Activated CD8-positive, alpha-beta T cell treated with anti-CD3 and anti-CD28 coated beads, Interleukin-2, amount 10 ng/mL, durations not matched to agents 7 days and 5 days (primary cell): ENCODE measurements at places on chromosomes 5 and 9. TPM values are rescaled to one million over a fixed set of nuclear protein-coding genes. Genes with fewer than 3 reads are reported as not detected.

DNA sequence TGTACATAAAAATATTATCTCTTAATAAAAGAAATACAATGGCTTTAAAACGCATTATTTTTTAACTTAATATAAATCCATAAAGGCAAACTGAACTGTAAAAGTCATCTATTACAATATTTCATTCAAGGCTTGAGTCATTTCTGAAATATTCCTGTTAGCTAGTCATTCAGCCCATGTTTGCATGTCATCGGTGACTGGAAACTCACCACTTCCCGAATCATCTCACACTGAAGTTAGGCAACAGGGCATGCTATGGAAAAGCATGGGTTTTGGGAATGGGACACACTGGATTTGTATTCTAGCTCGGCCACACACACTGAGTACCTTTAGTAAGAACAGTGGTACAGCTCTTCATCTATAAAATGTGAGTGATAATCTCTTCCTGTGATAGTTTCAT is 691.1 kb upstream of the C9orf72 start:
- DNase-seq: no peak
- no peaks in the 10 kb centered on the region for H3K27me3 ChIP-seq
- H3K4me1 ChIP-seq: no peaks in the 10 kb centered on the region
- H3K27ac ChIP-seq: no peak overlapping the region

- no peaks in the 10 kb centered on the region for H3K27me3 ChIP-seq
- no peaks in the 10 kb centered on the region for H3K36me3 ChIP-seq
- H3K4me1 ChIP-seq: peaks cover 10% of the 10 kb centered on the region
- DNase-seq: no peak
- H3K4me3 ChIP-seq: no peak overlapping the region
Observed at GRCh38 chr9:136952321-136952850, 313 bp downstream of the LCN12 start.

DNA sequence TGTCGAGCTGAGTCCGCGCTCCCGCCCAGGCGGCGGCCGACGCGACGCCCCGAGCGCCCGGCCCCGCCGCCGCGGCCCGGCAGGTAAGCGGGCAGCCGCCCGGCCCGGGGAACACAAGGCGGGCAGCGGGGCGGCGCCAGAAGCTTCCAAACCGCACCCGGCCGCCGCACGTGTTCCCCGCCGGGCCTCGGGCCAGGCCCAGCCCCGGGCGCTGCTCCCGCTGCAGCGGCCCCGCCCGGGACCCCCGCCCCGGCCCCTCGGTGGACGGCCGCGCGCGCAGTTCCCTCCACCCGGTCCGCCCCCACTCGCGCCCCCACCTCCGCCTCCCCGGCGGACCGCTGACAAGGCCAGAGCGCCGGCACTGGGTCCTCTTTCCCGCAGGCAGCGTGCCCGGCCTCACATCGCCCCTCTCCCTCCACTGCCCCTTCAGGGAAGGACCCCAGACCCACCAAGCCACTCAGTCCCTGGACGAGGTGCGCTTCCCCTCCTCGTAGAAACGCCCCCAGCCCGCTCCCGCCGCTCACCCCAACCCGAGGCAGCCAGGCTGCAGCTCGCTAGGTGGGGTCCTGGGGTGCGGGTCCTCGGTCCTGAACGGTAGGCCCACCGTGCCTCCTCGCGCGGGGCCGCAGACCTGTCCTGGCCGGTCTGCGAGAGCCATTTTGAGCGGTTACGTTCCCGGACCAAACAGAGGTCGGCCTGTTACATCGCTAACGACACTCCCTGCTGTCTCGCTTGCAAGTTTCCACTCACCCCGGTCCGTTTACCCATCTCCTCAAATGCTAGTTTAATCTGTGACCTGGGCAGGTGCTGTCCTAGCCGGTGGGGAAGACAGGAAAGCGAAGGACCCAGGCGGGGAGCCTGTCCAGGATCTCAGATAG is 475 bp downstream of the WDR5 start:
- H3K27me3 ChIP-seq: no peaks in the 10 kb centered on the region
- DNase-seq: peak; percentile 45
- H3K4me3 ChIP-seq: peak overlapping the region; percentile 98
- H3K4me1 ChIP-seq: peaks cover 31% of the 10 kb centered on the region
- peaks cover 28% of the 10 kb centered on the region for H3K36me3 ChIP-seq

SPINK6 gene
- not detected for total RNA-seq

- H3K4me3 ChIP-seq: no peak overlapping the region
- H3K27me3 ChIP-seq: no peaks in the 10 kb centered on the region
- no peaks in the 10 kb centered on the region for H3K4me1 ChIP-seq
- DNase-seq: no peak
Observed at GRCh38 chr5:129384193-129384592, 75.9 kb upstream of the ADAMTS19 start.

- DNase-seq: no peak
- H3K27me3 ChIP-seq: no peaks in the 10 kb centered on the region
- H3K4me1 ChIP-seq: peaks cover 6% of the 10 kb centered on the region
- H3K4me3 ChIP-seq: no peak overlapping the region
Observed at GRCh38 chr9:117543089-117543488, 128.2 kb upstream of the ASTN2 start.

DNA sequence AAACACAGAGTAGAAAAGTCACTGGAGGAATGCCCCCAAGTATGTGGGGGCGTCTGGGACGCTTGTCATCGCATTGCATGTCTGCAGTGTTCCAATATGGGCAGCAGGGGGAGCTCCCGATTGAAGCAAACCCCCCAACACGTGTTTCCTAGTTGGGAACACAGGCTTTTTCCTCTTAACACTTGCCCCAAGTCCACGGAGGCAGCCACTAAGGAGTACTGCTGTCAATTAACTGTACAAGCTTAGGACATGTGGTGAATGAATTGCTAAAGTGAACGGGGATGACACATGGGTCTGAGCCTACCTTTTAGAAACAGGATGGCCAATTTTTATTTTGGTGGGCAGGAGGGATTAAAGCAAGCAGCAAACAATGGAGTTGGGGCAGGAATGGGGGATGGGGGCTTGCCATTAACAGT is 2.2 kb downstream of the GABRB2 start:
- no peaks in the 10 kb centered on the region for H3K36me3 ChIP-seq
- H3K27me3 ChIP-seq: peaks cover 42% of the 10 kb centered on the region
- no peak overlapping the region for H3K27ac ChIP-seq
- no peak overlapping the region for H3K4me3 ChIP-seq

TUSC1 gene
- total RNA-seq: 0.10 TPM

GRCh38 chr9:7055171-7055903 is 297.6 kb downstream of the KDM4C start:
- H3K4me3 ChIP-seq: no peak overlapping the region
- H3K27ac ChIP-seq: no peak overlapping the region
- H3K27me3 ChIP-seq: no peaks in the 10 kb centered on the region
- H3K36me3 ChIP-seq: peaks cover 6% of the 10 kb centered on the region
- DNase-seq: no peak

GRCh38 chr5:20098694-20099093 is 110.7 kb upstream of the CDH18 start:
- H3K4me3 ChIP-seq: no peak overlapping the region
- no peaks in the 10 kb centered on the region for H3K4me1 ChIP-seq
- DNase-seq: no peak

- H3K27me3 ChIP-seq: no peaks in the 10 kb centered on the region
- peaks cover 37% of the 10 kb centered on the region for H3K36me3 ChIP-seq
- DNase-seq: no peak
- H3K4me3 ChIP-seq: no peak overlapping the region
Observed at GRCh38 chr9:128636024-128636390, 20.6 kb downstream of the DYNC2I2 start.

GRCh38 chr5:57832875-57833274 is 350.3 kb upstream of the ACTBL2 start:
- H3K27ac ChIP-seq: no peak overlapping the region
- no peak for DNase-seq
- no peaks in the 10 kb centered on the region for H3K36me3 ChIP-seq
- H3K4me3 ChIP-seq: no peak overlapping the region
- no peaks in the 10 kb centered on the region for H3K4me1 ChIP-seq

IRX2 gene
- total RNA-seq: not detected

GRCh38 chr5:176167800-176168199 is 70.4 kb upstream of the SIMC1 start:
- H3K27me3 ChIP-seq: peaks cover 47% of the 10 kb centered on the region
- no peaks in the 10 kb centered on the region for H3K4me1 ChIP-seq
- no peaks in the 10 kb centered on the region for H3K36me3 ChIP-seq
- no peak for DNase-seq
- no peak overlapping the region for H3K27ac ChIP-seq

DNA sequence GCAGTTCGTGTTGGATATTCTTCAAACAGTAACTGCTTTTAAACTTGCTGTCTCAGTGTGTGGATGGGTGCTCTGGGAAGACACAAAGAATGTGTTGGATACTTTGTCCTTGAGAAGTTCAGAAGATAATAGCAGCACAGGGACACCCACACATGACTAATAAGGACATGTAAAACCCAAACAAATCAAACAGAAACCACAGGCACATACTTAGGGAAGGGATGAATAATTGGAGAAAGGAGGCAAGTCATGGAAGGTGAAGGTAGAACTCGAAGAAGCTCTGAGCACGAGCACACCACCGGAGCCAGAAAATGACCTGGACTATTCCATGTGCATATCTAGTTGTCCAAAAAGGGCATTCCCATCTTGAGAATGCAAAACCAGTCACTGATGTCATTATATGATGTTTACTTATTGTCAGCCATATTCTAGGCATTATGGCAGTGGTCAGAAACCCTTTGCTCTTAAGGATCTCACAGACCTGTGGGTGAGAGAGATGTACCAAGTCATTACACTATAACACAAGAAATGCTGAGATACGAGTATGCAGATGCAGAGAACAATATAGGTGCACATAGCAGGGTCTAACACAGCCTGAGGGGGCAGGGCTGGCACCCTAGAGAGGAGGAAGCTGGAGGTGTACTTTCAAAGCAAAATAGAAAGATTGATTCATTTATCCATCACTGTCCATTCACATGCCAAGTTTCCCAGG is 152.9 kb downstream of the PIK3R1 start:
- H3K4me3 ChIP-seq: no peak overlapping the region
- no peak for DNase-seq
- H3K27me3 ChIP-seq: no peaks in the 10 kb centered on the region
- peak overlapping the region; percentile 83 for H3K27ac ChIP-seq

GRCh38 chr9:104293877-104294276 is 199.8 kb downstream of the SMC2 start:
- H3K4me3 ChIP-seq: no peak overlapping the region
- no peak for DNase-seq
- H3K27me3 ChIP-seq: no peaks in the 10 kb centered on the region
- H3K36me3 ChIP-seq: no peaks in the 10 kb centered on the region
- no peaks in the 10 kb centered on the region for H3K4me1 ChIP-seq

DNA sequence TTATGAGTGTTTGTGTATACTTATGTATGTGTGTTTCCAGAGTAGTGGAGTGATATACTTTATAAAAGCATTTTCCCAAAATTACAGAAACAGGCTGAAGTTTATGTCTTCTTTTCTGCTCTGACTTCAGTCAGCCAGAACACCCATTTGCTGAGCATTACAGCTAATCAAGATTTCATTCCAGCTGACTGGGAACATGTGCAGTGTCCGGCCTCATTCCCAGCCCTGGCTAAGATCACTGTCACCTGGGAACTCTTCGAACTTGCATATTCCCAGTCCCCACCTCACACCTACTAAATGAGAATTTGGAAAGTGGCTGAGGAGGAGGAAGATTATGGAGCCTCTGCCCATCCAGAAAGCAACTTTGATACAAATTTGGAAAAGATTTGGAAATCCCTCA is 90.8 kb upstream of the PRRC1 start:
- peaks cover 3% of the 10 kb centered on the region for H3K27me3 ChIP-seq
- DNase-seq: no peak
- H3K36me3 ChIP-seq: no peaks in the 10 kb centered on the region
- no peaks in the 10 kb centered on the region for H3K4me1 ChIP-seq
- no peak overlapping the region for H3K27ac ChIP-seq

SSNA1 gene
- total RNA-seq: 90.0 TPM

- H3K27ac ChIP-seq: no peak overlapping the region
- no peaks in the 10 kb centered on the region for H3K4me1 ChIP-seq
- no peak overlapping the region for H3K4me3 ChIP-seq
- no peak for DNase-seq
- no peaks in the 10 kb centered on the region for H3K36me3 ChIP-seq
- H3K27me3 ChIP-seq: no peaks in the 10 kb centered on the region
Observed at GRCh38 chr5:15719784-15720183, 219.8 kb downstream of the FBXL7 start.

ANKRD20A1 gene
- 1.2 TPM for total RNA-seq

DNA sequence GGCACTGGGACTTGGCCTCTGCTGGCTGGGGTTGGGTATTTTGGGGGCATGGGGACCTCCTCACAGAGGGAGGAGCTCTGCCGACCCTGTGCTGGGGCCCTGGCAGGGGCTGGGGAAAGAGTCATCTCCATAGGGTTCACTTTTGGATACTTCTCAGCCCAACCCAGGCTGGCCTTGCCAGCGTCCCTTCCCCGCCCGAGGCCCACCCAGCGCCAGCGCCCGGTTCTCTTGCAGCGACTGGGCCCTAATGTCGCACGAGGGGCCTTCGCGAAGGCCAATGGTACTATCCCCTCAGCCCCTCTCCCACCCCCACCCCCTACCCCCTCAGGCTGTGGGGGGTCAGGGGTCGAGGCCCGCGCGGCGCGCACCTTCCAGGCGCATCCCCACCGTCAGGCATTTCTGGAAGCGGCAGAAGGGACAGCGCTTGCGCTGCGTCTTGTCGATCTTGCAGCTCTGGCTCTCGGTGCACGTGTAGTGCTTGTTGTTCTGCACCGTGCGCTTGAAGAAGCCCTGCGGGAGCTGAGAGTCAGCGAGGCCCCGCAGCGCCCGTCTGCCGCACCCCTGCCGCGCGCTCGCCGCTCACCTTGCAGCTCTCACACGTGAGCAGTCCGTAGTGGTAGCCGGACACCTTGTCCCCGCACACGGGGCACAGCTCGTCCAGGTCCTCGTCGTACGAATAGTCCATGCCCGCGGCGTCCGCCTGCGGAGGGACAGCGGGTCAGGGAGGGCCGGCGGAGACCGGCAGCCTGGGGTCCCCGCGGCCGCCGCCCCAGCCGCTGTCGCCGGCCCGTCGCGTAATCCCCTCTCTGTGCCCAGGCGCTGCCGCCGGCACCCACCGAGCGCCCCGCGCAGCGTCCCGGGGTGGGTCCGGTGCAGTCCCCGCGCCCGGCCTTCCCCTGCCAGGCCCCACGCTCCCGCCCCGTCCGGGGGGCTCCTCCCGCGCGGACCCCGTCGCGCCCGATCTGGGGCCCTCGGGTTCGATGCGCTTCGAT is 4.2 kb downstream of the NR5A1 start:
- no peak for DNase-seq
- no peak overlapping the region for H3K4me3 ChIP-seq
- no peak overlapping the region for H3K27ac ChIP-seq

C5orf22 gene
- total RNA-seq: 22.4 TPM

DNA sequence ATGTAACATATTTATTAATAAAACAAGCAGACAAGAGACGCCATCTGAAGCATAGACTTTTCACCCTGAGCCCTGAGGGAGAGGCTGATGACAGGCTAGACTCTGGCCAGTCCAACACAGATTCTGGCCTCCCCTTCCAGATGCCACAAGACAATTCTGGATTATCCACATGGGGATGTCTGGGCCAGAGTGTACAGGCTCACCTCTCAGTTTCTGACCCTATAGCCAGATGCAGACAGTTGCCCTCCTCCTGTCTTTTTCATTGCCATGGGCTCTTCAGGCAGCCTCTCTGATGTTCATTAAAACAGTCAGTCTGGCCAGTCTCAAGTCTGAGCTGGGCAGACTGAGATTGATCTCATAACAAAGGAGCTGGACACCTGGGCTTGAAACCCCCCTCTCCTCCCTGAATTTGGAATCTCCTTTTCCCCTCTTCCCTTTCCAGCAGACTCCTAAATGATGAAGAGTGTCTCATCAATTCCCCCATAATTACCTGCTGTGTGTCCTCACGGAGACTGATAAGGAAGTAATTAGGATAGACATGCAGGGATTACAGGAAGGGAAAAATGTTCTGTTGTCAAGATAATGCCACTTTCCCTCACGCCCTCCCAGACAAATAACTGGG is 89.6 kb downstream of the ASTN2 start:
- no peak overlapping the region for H3K27ac ChIP-seq
- no peaks in the 10 kb centered on the region for H3K27me3 ChIP-seq
- no peaks in the 10 kb centered on the region for H3K36me3 ChIP-seq
- no peak overlapping the region for H3K4me3 ChIP-seq
- H3K4me1 ChIP-seq: no peaks in the 10 kb centered on the region
